Mucosa of descending colon (tissue), 3 donors: ENCODE measurements at places on chromosomes 3 and 15. TPM values are rescaled to one million over a fixed set of nuclear protein-coding genes. Genes with fewer than 3 reads are reported as not detected.

The ACSBG1 gene
- total RNA-seq, result 0.32 TPM

The AP3B2 gene
- total RNA-seq, result 1.9 TPM

The REC114 gene
- total RNA-seq, result not detected

The ALDH1L1 gene
- total RNA-seq, result 27.4 TPM

The TPRG1 gene
- total RNA-seq, result 3.2 TPM

The SYNPR gene
- total RNA-seq, result not detected

The SKOR1 gene
- total RNA-seq, result 0.34 TPM

The CD86 gene
- 5.1 TPM for total RNA-seq

The CCDC191 gene
- total RNA-seq, result 3.9 TPM

The SLC12A8 gene
- total RNA-seq, result 19.3 TPM

The SI gene
- total RNA-seq, result 29.5 TPM

The CLRN1 gene
- not detected for total RNA-seq

The PLA2G4D gene
- total RNA-seq, result 0.51 TPM

- no peak for DNase-seq
Observed at GRCh38 chr3:72368331-72368975, 479.8 kb downstream of the SHQ1 start.

GRCh38 chr3:140292170-140292569, 357.2 kb downstream of the CLSTN2 start:
- no peak for DNase-seq

DNA sequence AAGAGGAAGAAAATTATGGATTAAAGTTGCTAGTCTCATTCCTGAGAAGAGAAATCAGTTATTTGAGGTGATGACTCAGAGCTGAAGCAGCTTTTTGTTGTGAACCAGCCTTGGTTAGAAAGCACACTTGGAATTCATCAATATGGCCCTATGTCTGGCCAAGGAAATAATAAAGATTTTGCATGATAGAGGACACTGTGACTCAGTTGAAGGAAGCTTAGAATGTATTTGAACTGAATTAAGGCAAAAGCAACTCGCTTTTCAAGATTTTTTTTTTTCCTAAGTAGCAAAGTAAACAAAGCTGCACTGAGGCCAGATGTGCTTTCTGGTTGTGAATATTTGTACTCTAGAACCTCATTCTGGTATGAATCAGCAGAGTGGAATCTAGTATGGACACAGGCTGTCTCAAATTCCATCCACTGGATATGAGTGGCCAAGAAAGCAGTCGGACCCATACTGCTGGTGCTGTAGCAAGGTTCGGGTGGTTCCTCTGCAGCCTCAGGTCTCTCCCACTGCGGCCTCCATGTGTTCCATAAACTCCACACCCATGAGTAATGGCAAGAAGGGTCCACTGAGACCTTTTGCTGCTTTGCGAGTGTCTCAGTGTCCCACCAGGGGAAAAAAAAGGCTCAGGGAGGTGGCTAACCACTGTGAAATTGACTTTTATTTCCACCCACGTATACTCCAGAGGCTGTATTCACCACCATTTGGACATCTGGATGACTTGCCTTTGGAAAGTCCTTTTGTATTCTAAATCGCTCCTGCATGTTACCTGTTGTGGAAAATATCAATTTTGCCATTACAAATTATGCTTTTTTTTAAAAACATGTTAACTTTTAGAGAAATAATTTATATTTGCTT, 53.1 kb downstream of the TGFBR2 start:
- DNase-seq, result no peak

DNA sequence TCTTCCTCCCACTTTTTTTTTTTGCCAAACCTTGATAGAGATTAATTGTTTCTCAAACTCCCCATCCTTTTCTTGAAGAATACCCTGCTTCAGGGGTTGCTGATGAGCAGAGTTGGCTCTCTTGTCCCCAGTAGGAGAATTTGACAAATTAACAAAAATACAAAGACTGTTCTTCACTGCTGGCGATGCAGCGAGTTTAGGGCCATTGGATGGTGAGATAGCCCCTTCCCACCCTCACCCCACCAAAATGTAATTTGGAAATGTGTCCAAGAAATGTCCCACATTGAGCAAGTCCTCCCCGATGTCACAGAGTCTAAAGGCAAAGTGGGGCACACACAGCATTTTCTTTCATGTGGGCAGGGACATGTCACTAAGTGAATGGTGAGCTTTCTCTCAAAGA, 136.0 kb upstream of the RARB start:
- DNase-seq, result no peak

GRCh38 chr15:66951531-66952320, 113.7 kb upstream of the SMAD3 start:
- no peak for DNase-seq

DNA sequence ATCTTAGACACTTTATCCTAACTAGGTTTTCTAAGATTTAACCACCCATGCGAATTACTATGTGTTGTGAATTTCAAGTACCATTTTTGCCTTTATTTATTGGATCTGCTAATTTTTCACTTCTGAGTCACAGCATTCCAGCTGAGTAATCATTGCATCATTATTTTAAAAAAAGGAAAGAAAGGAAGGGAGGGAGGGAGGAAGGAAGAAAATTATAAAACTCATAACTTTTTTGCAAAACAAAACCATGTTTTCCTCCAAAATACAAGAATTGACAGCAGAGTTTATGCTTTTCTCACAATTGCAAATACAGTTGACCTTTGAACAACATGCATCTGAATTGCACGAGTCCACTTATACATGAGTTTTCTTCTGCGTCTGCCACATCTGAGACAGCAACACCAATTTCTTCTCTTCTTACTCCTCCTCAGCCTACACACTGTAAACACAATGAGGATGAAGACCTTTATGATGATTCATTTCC, 651.4 kb upstream of the NECTIN3 start:
- DNase-seq, result no peak

DNA sequence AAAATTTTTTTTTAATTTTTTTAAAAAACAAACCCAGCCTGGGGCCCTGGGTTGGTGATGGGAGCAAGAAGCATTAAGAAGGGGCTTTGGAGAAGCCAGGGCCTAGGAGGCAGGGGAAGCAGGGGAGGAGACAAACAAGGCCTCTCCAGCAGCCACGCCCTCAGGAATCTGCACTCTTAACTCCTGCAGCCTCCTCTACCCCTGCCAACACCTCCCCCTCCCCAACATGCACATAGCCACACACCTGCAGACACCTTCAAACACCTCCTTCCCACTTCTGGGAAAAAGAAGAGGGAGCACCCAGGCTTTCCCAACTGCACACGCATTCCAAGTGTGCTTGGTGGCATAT, 2.7 kb upstream of the DCAF1 start:
- no peak for DNase-seq

- DNase-seq, result no peak
Observed at GRCh38 chr3:43996379-43997301, 245.0 kb upstream of the TOPAZ1 start.

GRCh38 chr15:39286706-39287105, 294.2 kb upstream of the THBS1 start:
- no peak for DNase-seq

- no peak for DNase-seq
Observed at GRCh38 chr3:37736624-37737023, 125.1 kb upstream of the CTDSPL start.

GRCh38 chr15:48592221-48592731, 53.2 kb downstream of the FBN1 start:
- DNase-seq, result no peak

- no peak for DNase-seq
Observed at GRCh38 chr3:171420667-171421066, 39.5 kb downstream of the TNIK start.

GRCh38 chr15:35028235-35028984, 40.3 kb upstream of the ZNF770 start:
- DNase-seq, result no peak

- DNase-seq, result no peak
Observed at GRCh38 chr3:191369616-191370010, 39.3 kb upstream of the UTS2B start.

DNA sequence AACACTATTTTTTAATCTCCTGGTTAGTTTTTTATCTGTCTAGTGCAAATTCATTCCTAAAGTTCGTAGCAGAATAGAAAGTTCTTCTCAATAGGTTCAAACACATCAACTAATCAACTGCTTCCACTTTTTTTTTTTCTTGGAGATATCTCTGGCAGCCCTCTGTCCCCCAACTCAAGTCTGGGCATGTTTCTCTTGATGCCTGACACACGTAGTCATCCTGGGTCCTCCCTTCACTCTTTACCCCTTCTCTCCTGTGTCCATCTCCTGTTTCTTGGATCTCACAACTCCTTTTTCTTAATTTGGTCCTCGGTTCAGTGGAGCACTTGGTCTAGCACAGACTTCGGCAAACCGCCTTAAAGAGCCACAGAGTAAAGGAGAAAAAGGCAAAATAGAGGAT, 14.4 kb downstream of the TNFAIP8L3 start:
- DNase-seq, result no peak

DNA sequence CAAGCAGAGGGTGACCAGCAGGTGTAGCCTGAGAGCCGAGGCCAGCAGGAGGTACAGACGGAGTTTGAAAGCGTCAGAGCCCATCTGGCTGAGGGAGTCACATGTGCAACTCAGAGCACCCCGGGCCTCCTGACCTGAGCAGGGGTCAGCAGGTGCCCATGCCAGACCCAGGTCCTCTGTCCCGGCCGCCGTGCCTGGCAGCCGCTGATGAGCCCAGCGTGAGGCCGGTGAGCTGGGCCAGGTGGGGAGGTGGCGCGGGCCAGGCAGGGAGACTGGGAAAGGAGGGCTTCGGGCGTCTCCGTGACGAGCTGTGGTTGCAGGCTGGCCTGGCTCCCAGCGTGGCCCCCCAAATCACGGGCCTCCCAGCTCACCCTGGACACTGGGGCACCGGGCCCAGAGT, 130.9 kb downstream of the CHSY1 start:
- no peak for DNase-seq

GRCh38 chr3:23435904-23436303, 232.8 kb downstream of the UBE2E2 start:
- no peak for DNase-seq

GRCh38 chr3:126872701-126873342, 110.1 kb upstream of the PLXNA1 start:
- no peak for DNase-seq

- no peak for DNase-seq
Observed at GRCh38 chr3:76638006-76638405, 401.9 kb upstream of the ROBO2 start.

GRCh38 chr3:189338366-189338765, 166.6 kb downstream of the TPRG1 start:
- no peak for DNase-seq

GRCh38 chr3:139811331-139811730, 123.7 kb upstream of the CLSTN2 start:
- no peak for DNase-seq

- DNase-seq, result no peak
Observed at GRCh38 chr3:31449318-31449717, 83.4 kb upstream of the STT3B start.

GRCh38 chr3:181239441-181239840, 249.9 kb upstream of the DNAJC19 start:
- no peak for DNase-seq
